DND-41 (cell line): ENCODE measurements at places on chromosomes 12 and 14.
A peak's percentile ranks its signal among the peaks of the same experiment; 100 is the strongest.

- DNase-seq: no peak
These were observed 13.3 kb downstream of the SELPLG start for GRCh38 chr12:108620236-108620879.

DNA sequence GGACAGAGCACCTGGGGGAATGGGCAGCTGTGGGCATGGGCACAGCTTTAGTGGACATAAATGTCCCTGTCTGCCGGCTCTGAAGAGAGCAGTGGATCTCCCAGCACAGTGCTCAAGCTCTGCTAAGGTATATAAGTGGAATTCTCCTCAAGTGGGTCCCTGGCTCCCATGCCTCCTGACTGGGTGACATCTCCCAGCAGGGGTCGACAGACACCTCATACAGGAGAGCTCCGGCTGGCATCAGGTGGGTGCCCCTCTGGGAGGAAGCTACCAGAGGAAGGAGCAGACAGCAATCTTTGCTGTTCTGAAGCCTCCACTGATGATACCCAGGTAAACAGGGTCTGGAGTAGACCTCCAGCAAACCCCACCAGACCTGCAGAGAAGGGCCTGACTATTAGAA is 25.0 kb upstream of the NUAK1 start:
- no peak for DNase-seq

- peak; percentile 76 for DNase-seq
These were observed at the start of gene ATN1 for GRCh38 chr12:6927379-6928021. TSS of gene ATN1 (plus strand) at chr12:6927959. CDS start at chr12:6934002, 6,043 bp downstream.

DNA sequence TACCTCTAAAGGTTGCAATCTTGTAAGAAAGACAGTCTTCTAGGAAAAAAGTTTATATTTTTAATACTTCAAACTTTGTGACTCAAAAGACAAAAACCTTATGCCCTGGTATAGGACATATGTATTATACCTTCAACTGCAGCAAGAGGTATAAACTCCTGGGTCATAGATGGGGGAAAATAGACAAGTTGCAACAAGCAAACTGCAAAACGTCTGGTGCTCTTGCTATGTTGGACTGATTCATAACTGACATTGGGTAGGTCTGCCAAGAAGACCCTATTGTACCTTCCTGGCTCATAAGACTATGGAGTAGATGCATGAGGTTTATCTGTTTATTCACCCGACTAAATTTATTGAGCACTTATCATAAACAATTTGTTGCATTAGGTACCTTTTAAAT is 40.9 kb downstream of the BEST3 start:
- DNase-seq: no peak

DNA sequence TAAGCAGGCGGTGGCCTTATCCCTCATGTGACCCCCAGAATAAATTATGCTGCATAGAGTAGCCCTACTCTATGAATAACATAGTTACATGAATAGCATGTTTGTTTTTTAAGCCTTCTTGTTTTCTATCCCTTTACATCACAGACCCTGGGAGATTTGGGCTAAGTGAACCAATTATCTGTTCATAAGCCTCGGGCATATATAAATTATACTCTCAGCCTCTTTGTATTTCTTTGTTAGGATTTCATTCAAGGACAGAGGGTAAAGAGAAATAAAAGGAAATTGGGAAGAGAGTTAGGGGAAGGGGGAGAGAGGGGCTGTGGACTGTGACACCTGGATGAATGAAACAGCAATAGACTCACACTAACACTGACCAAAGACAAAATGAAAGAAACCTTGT is 35.3 kb upstream of the RTRAF start:
- no peak for DNase-seq

- no peak for DNase-seq
These were observed 24.2 kb downstream of the OTUB2 start for GRCh38 chr14:94050231-94050880.

DNA sequence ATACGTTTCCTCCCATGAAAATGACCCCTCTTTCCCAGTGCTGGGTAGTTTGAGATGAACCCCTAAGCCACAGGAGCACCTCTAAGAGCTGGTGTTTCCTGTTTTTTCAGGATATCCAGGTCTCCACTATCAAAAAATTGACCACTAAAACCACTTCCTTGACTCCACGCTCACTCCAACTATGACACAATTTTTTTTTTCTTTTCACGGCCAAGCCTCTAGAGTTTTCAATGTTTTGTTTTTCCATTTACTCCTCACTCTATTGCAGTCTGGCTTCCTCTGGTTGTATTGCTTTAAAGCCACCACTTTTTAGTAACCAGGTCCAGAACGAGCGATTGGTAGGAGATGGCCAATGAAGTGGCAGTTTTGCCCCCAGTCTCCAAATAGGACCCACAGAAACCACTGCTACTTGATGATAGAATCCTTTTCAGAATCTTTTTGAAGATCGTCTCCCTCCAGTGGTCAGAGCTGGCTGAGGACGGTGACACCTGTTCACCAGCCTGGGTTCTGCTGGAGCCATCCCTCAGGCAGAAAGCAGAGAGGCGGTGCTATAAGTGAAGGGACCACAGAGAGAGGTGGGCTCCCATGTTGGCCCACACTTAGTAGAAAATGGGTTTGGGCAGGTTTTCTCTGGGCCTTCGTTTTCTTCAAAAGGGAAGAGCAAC is 454.4 kb downstream of the VRK1 start:
- DNase-seq: peak; percentile 76

GRCh38 chr12:47773858-47774580 is 981 bp downstream of the SLC48A1 start:
- no peak for DNase-seq

GRCh38 chr12:102993537-102993936 is 36.1 kb downstream of the ASCL1 start:
- no peak for DNase-seq

- no peak for DNase-seq
These were observed 137.4 kb downstream of the SLC16A7 start for GRCh38 chr12:59733200-59733599.

DNA sequence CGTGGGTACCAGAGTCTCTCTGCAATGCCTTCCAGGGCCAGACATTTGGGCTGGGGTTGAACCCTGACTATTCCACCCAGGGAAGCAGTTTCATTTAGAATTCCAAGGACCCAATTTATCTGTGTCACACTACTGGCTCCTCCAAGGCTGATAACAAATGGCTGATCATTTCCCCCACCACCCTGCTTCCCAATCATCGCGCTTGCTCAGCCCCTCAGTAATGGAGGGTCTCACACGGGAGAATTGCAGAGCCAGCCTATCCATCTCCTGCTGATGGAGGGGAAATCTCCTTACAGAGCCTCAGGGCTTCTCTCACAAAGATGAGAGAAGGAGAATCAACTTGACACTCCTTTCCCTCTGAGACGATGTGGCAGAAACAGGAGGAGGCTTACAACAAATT is 78.4 kb upstream of the WSCD2 start:
- DNase-seq: no peak

- DNase-seq: no peak
These were observed 70.1 kb upstream of the VRK1 start for GRCh38 chr14:96727073-96727472.

- DNase-seq: no peak
These were observed 62.9 kb downstream of the SAMD4A start for GRCh38 chr14:54629635-54630360.

- DNase-seq: no peak
These were observed 34.4 kb upstream of the CIPC start for GRCh38 chr14:77063571-77064171.

DNA sequence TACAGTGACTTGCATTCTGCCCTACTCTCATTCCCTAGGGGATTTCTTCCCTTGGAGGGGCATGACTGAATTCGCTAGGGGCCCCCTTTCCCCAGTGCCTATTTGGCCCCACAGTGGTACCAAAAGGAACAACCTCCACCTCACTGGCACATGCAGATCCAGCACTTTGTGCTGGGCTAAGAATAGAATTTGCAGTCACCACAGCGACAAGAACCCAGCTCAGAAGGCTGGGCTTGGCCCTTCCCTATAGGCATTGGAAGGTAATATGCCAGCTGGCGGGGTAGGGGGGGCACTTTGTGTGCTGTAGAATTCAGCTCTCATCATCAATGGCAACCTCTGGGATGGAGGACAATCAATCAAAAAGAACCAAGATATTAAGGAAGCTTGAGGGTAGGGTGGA is 13.9 kb downstream of the BAZ2A start:
- no peak for DNase-seq

DNA sequence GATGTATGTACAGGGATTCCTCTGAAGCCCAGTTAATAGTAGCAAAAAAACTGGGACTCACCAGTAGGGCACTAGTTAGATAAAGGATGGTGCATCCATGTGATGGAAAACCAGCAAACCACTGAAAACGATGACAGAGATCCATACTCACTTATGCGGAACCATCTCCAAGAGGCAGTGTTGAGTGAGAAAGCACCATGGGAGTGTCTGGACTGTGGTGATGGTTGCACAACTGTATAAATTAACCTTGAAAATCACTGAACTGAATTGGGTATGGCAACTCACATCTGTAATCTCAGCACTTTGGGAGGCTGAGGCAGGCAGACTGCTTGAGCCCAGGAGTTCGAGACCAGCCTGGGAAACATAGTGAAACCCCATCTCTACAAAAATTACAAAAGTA is 53.6 kb upstream of the ZFP36L1 start:
- no peak for DNase-seq

DNA sequence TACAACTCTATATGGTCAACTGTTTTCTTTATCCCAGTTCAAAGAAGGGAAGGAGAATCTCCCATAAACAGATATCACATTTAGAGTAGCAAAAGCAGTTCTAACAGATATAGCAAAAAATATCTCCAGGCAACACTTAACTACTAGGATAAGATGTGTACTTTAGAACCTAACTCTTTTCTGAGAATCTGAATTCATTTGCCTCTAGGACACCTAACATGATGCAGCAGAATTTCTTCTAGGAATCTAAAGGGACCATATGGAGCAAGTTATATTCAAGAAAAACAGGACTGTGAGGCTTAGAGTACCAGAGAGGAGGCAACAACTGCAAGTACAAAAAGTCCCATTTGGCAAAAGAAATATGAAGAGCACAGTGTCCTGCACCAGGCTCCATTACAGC is 24.4 kb upstream of the CAPRIN2 start:
- no peak for DNase-seq

DNA sequence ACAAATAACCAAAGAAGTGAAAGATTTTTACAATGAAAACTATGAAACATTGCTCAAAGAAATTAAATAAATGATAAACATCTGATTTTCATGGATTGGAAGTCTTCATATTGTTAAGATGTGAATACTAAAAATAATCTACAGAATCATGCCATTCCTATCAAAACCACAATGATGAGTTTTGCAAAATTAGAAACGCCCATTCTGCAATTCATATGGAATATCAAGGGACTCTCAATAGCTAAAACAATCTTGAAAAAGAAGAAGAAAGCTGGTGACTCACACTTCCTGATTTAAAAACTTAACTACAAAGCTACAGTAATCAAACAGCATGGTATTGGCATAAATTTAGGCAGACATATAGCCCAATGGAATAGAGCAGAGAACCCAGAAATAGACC is 40.2 kb upstream of the CCT2 start:
- DNase-seq: no peak

DNA sequence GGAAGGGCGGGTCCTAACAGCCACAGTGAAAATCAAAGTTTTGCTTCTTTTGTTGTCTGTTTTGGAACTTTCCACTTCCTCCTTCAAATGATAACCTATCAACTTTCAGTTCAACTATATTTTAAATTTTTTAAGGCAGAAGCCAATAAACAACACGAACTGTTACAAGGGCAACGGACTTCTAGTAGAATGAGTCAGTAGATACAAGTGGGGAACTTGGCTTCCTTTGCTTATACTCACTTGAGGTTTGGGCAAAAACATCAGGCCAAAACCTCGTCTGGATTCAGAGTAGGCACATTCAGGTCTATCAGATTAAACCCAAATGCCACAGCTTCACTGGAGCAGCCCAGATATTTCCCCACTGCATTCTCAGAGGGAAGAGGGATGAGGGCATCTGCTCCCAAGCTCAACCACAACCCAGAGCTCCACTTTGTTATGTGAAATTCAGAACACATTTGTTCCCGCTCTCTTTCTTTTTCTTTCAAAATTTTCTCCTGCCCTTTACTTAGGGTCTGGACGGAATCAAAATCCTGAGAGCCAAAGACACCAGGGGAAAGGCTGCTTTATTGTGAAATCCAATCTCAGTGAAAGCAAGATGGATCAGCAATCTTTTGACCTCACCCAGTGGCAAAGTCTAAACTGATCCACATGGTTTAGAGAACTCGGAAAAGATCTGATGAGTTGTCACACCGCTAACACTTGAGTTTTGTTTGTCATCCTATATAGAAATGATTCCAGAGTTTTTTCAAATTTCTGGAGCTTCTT is 152.5 kb upstream of the BTG1 start:
- DNase-seq: no peak

DNA sequence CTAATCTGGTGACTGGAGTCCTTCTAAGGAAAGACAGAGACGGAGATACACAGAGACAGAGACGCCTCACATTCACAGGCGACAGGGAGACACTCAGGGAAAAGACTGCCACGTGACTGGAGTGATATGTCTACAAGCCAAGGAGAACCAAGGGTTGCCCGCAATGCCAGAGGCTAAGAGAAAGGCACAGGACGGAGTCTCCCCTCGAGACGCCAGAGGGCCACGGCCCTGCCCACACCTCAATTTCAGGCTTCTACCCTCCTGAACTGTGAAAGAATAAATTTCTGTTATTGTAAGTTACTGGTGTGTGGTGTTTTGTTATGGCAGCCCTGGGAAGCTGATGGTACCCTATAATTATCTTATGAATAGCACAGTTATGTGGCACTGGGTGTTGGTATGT is 11.6 kb upstream of the RAN start:
- DNase-seq: no peak

DNA sequence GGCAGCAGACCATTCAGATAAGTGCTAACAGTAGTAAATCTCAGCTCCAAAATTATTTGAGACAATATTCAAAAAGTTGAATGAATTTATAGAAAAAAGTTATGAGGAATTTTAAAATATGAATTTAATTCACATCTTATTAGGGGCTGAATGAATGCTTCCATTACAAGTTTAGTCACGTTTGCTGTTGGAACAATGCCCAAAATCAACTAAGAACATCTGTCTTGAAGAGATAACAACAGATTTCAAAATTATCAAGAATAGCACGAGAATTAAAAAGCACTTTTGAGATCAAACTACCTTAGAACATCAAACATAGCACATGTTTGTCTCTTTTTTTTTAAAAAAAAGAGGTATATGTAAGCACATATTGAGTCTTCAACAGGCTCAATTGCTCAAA is 115.4 kb upstream of the PPFIA2 start:
- DNase-seq: no peak

DNA sequence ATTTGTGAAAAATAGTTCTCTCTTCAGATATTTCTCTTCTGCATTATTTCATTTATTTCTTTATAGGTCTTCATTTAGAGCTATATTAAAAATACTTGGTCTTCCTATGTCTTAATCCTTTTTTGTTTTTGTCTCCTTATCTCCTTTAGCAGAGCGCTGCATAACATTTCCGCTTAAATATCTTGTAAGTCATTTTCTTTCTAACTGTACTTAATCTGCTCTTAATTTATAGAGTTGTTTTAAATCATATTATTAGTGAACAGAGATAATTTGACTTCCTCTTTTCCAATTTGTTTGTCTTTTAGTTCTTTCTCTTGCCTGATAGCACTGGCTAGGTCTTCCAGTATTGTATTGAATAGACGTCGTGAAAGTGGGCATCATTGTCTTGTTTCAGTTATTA is 18.0 kb downstream of the LUM start:
- DNase-seq: no peak

- DNase-seq: no peak
These were observed 154.4 kb downstream of the GPHN start for GRCh38 chr14:66662374-66662773.
